ENCODE measurements at places on chromosomes 13 and 19. TPM values are rescaled to one million over a fixed set of nuclear protein-coding genes. Genes with fewer than 3 reads are reported as not detected.

DNA sequence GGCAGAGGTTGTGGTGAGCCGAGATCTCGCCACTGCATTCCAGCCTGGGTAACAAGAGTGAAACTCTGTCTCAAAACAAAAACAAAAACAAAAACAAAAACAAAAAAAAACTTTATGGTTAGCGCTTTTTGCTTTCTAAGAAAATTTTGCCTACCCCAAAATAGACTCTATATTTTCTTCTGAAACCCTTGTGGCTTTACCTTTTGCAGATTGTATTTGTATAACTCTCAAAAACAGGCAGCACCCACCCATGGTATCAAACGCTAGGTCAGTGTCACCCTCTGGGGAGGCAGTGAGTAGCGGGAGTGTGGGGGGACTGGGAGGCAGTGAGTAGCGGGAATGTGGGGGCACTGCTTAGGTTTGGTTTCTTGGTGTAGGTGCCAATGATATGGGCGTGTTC, 7.5 kb upstream of the SLC39A3 start:
- H3K4me1 ChIP-seq, result no peaks in the 10 kb centered on the region
- H3K27ac ChIP-seq, result no peak overlapping the region
- peaks cover 7% of the 10 kb centered on the region for H3K27me3 ChIP-seq
- no peaks in the 10 kb centered on the region for H3K36me3 ChIP-seq

- H3K36me3 ChIP-seq, result no peaks in the 10 kb centered on the region
- DNase-seq, result no peak
- no peaks in the 10 kb centered on the region for H3K27me3 ChIP-seq
- H3K4me1 ChIP-seq, result no peaks in the 10 kb centered on the region
- no peak overlapping the region for H3K27ac ChIP-seq
- H3K4me3 ChIP-seq, result no peak overlapping the region
These were observed 259.5 kb upstream of the SLC10A2 start for GRCh38 chr13:103325672-103326071.

GRCh38 chr19:38569368-38569983, 48.3 kb downstream of the MAP4K1 start:
- H3K4me1 ChIP-seq, result peaks cover 4% of the 10 kb centered on the region
- DNase-seq, result no peak
- H3K4me3 ChIP-seq, result no peak overlapping the region
- no peaks in the 10 kb centered on the region for H3K36me3 ChIP-seq
- H3K27ac ChIP-seq, result no peak overlapping the region
- peaks cover 18% of the 10 kb centered on the region for H3K27me3 ChIP-seq

DNA sequence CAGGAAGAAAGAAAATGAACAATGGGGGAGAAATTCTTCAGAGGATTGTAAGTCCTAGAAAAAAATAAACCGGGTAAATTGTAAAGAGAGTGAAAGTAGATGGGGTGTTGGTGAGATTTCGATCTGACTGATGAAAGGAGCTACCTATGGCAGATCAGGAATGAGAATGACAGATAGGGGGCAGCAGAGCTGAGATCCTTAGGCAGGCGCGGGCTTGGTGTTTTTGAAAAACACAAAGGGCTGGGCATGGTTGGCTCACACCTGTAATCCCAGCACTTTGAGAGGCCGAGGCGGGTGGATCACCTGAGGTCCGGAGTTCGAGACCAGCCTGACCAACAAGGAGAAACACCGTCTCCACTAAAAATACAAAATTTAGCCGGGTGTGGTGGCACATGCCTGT, 1468.6 kb upstream of the SLC10A2 start:
- H3K4me3 ChIP-seq, result no peak overlapping the region
- H3K27me3 ChIP-seq, result no peaks in the 10 kb centered on the region
- no peak overlapping the region for H3K27ac ChIP-seq
- no peaks in the 10 kb centered on the region for H3K4me1 ChIP-seq

DNA sequence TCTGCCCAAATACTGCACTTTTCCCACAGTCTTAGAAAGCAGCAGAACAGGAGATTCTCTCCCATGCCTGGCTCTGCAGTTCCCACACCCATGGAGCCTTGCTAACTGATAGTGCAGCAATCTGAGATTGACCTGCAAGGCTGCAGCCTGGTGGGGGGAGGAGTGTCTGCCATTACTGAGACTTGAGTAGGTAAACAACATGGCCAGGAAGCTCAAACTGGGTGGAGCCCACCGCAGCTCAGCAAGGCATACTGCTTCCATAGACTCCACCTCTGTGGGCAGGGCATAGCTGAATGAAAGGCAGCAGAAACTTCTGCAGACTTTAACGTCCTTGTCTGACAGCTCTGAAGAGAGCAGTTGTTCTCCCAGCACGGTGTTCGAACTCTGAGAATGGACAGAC, 358.5 kb upstream of the PCDH9 start:
- no peak overlapping the region for H3K27ac ChIP-seq
- H3K36me3 ChIP-seq, result no peaks in the 10 kb centered on the region
- no peaks in the 10 kb centered on the region for H3K27me3 ChIP-seq
- no peak for DNase-seq
- no peak overlapping the region for H3K4me3 ChIP-seq

The TRPM4 gene
- total RNA-seq, result 1.4 TPM

GRCh38 chr19:38588041-38588440, 29.7 kb downstream of the MAP4K1 start:
- H3K4me1 ChIP-seq, result peaks cover 6% of the 10 kb centered on the region
- peaks cover 23% of the 10 kb centered on the region for H3K36me3 ChIP-seq
- no peaks in the 10 kb centered on the region for H3K27me3 ChIP-seq
- no peak overlapping the region for H3K4me3 ChIP-seq
- peak overlapping the region; percentile 75 for H3K27ac ChIP-seq
- no peak for DNase-seq

The RNF225 gene
- 1.6 TPM for total RNA-seq

The IRGQ gene
- total RNA-seq, result 33.5 TPM

DNA sequence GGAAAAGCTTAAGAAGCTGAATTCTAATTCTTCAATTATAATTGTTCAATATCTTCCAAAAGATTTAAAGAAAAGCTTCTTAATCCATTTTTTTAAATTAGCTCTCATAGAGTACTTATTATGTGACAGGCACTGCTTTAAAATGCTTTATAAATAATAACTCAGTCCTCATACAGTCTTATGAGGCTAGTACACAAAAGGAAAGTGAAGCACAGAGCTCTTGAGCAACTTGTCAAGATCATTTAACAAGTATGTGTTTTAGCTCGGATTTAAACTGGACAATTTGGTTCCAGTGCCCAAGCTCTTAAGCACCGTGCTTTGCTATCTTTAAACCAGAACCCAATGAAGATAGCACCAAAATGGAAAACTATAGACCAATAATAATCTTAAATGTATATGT, 106.1 kb downstream of the DHRS12 start:
- H3K4me3 ChIP-seq, result no peak overlapping the region
- DNase-seq, result no peak
- no peak overlapping the region for H3K27ac ChIP-seq
- H3K4me1 ChIP-seq, result no peaks in the 10 kb centered on the region
- H3K36me3 ChIP-seq, result peaks cover 2% of the 10 kb centered on the region
- H3K27me3 ChIP-seq, result no peaks in the 10 kb centered on the region

DNA sequence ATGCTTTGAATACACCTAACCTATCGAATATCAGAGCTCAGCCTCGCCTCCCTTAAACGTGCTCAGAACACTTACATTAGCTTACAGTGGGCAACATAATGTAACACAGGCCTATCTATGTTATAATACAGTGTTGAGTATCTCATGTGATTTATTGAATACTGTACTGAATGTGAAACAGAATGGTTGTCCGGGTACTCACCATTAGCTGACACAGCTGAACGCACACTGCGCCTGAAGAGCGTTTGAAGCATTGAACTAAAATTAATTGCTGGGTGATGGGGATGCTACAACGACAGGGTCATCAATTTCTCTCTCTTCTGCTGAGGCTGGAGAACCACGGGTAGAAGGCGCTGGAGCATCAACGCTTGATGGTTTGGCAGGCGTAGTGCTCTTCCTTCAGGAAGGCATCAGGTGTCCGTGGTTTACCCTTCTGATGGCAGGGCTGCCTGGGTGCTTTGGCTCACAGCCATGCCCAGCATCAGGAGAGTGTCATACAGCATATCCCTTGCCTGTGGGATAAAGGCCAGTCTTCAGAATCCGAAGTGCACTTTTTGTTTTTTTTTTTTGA, 46.9 kb upstream of the UBE2L5 start:
- peak overlapping the region; percentile 97 for H3K27ac ChIP-seq
- H3K36me3 ChIP-seq, result peaks cover 15% of the 10 kb centered on the region
- peak overlapping the region; percentile 85 for H3K4me3 ChIP-seq
- H3K4me1 ChIP-seq, result peaks cover 94% of the 10 kb centered on the region
- DNase-seq, result no peak

The SIRT6 gene
- total RNA-seq, result 46.4 TPM

DNA sequence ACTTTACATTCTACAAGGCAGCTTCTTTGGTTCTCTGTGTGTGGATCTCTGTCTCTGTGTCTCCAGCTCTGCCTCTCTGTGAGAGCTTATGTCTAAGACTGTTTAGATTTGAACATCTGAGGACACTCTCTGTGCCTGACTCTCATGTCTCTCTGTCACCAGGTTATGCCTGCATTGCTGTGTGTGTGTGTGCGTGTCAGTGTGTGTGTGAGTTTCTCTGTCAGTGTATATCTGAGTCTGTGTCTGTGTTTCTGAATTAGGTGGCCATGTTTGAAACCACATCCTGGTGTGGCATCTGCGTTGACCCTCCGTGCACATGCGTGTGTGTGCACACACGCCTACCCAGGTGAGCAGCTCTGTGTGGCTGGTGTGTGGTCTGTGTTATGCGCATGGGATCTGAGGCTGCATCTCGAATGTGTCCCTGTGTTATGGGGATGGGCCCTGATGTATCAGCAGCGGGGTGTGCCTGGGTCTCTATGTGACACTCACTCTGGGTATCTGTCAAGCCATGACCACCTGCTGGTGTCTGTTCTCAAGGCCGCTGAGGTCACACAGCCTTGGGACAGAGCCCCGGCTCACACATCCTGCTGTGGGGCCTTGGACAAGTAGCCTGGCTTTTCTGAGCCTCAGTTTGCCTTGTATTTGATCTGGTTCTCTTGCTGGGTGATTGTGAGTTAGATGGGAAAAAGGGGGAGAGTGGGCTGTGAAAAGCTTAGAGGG, 6.7 kb downstream of the ATP1A3 start:
- peaks cover under 1% of the 10 kb centered on the region for H3K27me3 ChIP-seq
- no peak overlapping the region for H3K4me3 ChIP-seq
- no peak for DNase-seq
- no peaks in the 10 kb centered on the region for H3K4me1 ChIP-seq
- no peak overlapping the region for H3K27ac ChIP-seq
- no peaks in the 10 kb centered on the region for H3K36me3 ChIP-seq

GRCh38 chr13:99289674-99290337, 17.4 kb downstream of the GPR183 start:
- peaks cover 28% of the 10 kb centered on the region for H3K36me3 ChIP-seq
- no peak for DNase-seq
- H3K4me3 ChIP-seq, result no peak overlapping the region
- H3K27ac ChIP-seq, result peak overlapping the region; percentile 79
- no peaks in the 10 kb centered on the region for H3K27me3 ChIP-seq

GRCh38 chr13:71602344-71602743, 264.7 kb downstream of the DACH1 start:
- H3K36me3 ChIP-seq, result no peaks in the 10 kb centered on the region
- H3K27me3 ChIP-seq, result no peaks in the 10 kb centered on the region
- H3K4me3 ChIP-seq, result no peak overlapping the region
- no peak for DNase-seq
- no peak overlapping the region for H3K27ac ChIP-seq
- H3K4me1 ChIP-seq, result no peaks in the 10 kb centered on the region

The LIM2 gene
- not detected for total RNA-seq

The GATAD2A gene
- 139 TPM for total RNA-seq

The PDE4C gene
- not detected for total RNA-seq

GRCh38 chr13:101210774-101211173, 205.5 kb downstream of the NALCN start:
- H3K27ac ChIP-seq, result no peak overlapping the region
- DNase-seq, result no peak
- H3K36me3 ChIP-seq, result no peaks in the 10 kb centered on the region
- no peaks in the 10 kb centered on the region for H3K4me1 ChIP-seq

The CFD gene
- total RNA-seq, result 1.2 TPM

The KCNJ14 gene
- 2.2 TPM for total RNA-seq

The CCDC122 gene
- 1.5 TPM for total RNA-seq

The PLEKHJ1 gene
- total RNA-seq, result 67.5 TPM

DNA sequence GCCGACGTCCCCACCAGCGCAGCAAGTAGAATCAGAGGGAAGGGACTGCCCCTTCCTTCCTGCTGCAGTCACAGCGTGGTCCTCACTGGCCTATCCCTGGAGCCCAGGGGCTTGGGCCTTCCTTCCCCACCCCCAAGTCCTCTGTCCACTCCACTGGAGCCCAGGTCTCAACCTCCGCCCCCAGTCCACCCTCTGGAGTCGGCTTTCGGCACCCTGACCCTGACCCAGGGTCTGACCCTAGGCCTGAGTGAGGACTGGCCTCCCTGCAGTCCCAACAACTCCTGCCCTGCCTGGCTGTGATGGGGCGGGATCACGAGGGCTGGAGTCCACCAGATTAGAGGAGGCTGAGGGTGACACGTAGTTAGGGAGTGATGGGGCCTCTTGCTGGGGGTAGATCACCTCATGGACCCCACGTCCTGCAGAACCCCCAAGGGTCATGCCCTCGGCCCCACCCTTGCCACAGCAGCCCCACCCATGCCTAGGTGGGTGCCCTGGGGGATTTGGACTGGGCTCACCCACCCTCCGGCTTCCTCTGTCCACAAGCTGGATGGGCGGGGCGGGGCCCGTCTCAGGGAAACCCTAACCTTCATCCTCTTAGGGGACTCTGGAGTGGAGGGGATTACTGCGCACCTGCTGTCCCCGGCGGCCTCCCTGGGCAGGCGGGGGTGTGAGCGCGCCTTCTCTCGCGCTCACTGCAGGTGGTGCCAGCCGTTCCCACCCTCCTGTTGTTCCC, 3.8 kb downstream of the RAX2 start:
- no peak overlapping the region for H3K27ac ChIP-seq
